Cerebellar nuclear complex (tissue), 1 donor: ENCODE measurements at places on chromosomes 16 and 17.

DNA sequence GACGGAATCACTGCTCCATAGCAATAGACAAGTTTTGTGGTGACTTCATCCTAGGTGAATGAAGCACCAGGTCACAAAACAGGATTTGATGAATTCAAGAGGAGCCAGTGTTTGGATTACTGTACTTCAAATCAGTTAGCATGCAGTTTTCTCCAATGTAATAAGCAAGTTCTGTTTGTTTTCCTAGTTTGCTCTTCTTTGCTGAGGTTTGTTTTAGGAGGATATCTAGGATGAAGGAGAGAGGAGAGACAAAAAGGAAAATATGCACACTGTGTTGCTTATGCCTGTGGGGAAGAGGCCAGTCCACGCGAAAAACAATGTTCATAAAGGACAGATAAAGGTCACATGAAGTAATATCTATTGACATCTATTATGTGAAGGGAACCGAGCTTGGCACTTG, 9.0 kb downstream of the KRT37 start:
- DNase-seq, result no peak

- DNase-seq, result no peak
Observed at GRCh38 chr16:4176906-4177417, 60.7 kb upstream of the ADCY9 start.

DNA sequence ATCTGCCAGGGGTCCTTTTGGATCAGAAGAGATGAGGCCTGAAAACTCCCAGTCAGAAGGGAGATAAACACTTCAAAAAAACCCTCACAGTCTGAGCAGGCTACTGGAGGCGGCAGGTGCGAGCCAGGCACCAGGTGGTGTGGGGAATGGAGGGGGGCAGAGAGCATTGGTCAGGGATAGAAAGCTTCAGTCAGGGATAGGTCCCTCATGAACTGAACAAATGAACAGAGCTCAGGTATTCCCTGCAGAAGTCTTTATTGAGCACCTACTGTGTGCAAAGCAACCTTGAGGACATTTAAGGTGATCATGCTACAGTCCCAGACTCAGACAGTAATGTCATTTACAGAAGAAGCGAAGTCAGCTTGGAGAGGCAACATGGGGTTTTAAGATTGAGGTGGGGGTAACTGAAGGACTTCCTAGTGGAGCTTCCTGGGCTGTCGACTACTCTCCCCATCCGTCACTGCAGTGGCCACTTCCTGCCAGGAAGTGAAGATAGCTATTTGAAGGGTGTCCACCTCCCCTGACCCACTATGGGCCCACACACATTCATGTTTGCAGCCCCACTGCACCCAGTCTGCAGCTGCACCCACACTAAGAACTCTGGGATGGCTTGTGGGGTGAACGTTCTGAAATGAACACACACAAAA, 3.2 kb downstream of the KIFC3 start:
- DNase-seq, result no peak

DNA sequence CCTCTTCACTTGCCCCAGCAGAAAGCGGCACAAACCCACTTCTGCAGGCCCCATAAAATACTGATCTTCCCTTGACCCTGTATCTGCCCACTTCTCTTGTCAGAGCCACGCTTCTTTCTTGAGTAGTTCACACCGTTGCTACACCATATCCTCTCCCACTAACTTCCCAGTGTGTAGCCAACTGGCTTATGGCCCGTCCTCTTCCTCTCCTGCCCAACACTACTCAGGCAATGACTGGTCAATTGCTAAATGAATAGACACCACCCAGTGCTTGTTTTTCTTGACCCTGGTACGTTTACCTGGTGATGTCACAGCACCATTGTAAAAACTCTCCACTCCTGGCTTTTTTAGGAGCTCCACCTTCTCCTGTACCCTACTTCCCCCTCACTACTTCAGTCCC, 86.9 kb downstream of the NDEL1 start:
- no peak for DNase-seq

DNA sequence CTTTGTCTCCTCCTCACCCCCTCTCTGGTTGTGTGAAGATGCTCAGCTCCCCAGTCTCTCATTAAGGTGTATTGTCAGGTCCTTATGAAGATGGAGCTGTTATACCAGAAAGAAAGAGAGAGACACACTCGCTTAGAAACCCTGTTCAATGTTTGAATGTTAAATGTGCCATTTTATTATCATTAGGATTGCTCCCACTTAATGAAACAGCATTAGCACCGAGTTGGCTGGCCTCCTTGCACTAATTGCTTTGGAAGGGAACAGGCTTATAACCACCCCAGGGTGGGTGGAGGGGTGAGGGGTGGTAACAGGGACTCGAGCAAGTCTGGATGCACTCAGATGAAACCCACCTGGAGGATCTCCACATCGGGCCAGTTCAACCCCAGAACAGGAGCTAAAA, 14.4 kb downstream of the PIPOX start:
- DNase-seq, result no peak

DNA sequence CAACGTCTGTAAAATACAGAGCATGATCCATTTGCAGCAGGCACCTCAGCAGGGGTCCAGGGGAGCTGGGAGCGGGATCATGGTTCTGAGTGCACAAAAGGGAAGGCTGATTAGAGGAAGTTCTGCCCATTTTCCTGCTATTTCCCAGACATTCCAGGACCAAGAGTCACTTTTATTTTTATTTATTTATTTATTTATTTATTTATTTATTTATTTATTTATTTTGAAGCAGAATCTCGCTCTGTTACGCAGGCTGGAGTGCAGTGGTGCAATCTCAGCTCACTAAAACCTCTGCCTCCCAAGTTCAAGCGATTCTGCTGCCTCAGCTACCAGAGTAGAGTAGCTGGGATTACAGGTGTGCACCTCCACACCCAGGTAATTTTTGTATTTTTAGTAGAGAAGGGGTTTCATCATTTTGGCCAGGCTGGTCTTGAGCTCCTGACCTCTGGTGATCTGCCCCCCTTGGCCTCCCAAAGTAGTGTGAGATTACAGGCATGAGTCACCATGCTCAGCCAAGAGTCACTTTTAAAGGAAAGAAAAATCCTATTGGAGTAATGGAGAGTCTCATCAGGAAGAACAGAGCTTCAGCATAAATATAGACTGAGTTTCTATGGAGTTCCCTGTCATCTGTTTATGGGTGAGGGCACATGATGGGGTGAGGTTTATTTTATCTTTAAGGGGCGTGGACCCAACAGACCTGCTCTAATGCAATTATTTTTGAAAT, 355.2 kb downstream of the HAPSTR1 start:
- no peak for DNase-seq

- DNase-seq, result no peak
Observed at GRCh38 chr17:83103200-83103942, 24.0 kb downstream of the METRNL start.

DNA sequence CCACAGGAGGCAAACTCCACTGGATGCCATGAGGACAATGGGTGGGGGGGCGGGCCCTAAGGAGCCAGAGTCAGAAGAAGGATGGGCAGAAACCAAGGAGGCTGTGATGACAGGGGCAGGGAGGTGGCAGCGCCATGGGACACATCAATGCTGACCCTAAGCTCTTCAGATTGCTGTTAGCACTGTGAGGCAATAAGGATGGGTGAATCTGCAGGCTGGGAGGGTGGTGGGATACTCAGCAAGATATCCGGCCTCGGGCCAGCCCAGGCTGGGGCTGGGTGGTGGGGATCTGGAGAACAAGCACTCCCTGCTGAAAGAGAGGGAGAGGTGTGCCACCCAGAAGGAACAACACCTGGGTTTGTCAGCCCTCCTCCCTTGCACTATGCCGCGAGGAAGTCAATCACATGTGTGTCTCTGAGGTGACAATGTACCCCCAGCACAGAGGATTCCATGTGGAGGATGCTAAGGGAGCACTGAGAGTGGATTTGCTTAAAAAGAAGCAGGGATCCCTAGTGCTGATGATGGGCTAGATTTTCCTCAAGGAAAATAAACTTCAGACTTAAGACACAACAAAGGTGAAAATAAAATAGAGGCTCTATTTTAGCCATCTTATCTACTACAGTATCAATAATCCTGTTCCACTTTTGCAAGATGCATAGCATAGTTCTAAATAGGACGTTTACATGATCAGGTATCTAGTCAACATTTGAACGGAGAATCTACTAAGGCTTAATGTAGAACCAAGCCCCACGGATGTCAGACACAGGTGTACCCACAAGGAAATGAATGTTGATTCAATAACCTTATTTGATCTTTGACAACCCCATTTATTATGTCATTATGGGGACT, 22.6 kb downstream of the SMPD3 start:
- no peak for DNase-seq

- no peak for DNase-seq
Observed at GRCh38 chr17:32909787-32910369, 18.1 kb upstream of the TMEM98 start.

DNA sequence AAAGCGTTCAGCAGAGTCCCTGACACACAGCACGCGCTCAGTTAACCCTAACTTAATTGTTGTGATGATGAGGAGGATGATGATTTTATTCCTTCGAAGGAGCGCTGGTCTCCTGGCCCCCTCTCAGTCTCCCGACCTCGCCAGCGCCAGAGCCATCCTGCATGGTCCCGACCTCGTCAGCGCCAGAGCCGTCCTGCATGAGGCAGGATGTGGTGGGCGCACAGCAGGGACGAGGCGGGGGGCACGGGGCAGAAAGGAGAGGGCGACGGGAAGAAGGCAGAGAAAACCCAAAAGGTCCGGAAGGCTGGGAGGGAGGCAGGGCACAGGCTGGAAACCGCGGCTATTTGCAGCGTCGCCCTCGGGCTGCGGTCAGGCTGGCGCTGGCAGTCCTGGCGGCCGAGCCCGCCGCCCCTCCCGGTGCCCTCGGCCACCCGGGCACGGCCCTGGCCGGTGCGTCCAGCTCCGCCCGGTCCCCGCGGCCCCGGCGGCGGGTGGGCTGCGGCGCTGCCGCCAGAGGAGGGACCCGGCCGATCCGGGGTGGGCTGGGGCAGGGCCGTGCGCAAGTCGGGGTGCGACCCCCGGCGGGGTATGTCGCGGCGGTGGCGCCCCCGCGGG, 3.0 kb upstream of the TAC4 start:
- DNase-seq, result no peak

GRCh38 chr17:48613862-48614694, 1.0 kb downstream of the HOXB8 start:
- DNase-seq, result no peak

DNA sequence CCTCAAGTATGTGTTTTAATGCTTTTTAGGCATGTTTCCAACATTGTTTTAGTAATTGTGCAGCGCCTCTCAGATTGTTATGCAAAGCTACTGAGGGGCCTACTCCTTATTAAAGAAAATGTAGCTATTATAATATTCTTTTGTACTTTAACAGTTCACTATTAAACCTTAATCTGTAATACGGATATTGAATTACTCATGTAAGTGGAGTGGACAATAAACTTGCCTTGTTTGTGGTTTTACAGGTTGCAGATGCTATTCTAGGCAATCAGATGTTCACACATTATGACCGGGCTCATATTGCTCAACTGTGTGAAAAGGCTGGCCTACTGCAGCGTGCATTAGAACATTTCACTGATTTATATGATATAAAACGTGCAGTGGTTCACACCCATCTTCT, 41.0 kb downstream of the PTRH2 start:
- DNase-seq, result no peak

DNA sequence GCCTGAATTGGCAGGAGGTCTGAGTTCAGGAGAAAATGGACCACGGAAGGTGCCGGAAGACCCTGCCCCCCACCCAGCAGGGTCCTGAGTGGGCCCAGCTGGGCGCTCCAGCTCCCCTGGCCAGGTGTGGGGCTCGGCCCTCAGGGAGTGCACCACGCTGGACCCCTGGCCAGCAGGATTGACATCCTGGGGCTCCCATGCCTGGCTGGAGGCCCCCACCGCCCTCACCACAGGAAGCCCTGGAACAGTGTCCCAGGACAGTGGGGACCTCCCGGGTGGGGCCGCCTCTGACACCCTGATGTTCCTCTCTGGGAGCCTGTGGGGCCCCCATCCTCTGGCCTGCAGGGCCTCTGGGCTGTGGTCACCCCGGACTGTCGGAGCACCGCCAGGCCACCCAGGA, 28.1 kb upstream of the CACNA1H start:
- no peak for DNase-seq

GRCh38 chr16:16080465-16081065, 131.1 kb downstream of the ABCC1 start:
- DNase-seq, result no peak

DNA sequence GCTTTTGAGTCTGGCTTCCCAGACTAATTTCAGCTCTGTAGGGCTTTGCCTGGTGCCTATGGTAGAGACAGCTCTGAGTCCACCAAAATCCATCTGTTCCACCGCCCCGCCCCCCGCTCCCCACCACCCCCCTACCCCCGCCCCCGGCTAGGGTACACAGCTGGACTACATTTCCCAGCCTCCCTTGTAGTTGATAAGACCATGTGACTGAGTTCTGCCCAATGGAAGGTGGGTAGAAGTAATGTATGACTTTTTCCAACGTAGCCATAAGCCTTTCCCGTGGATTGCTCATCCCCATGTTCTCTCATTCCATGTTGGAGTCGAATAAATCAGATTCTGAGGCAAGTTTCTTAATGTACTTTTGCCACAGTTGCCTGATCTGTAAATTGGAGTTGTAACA, 786.7 kb upstream of the EEF2KMT start:
- no peak for DNase-seq

DNA sequence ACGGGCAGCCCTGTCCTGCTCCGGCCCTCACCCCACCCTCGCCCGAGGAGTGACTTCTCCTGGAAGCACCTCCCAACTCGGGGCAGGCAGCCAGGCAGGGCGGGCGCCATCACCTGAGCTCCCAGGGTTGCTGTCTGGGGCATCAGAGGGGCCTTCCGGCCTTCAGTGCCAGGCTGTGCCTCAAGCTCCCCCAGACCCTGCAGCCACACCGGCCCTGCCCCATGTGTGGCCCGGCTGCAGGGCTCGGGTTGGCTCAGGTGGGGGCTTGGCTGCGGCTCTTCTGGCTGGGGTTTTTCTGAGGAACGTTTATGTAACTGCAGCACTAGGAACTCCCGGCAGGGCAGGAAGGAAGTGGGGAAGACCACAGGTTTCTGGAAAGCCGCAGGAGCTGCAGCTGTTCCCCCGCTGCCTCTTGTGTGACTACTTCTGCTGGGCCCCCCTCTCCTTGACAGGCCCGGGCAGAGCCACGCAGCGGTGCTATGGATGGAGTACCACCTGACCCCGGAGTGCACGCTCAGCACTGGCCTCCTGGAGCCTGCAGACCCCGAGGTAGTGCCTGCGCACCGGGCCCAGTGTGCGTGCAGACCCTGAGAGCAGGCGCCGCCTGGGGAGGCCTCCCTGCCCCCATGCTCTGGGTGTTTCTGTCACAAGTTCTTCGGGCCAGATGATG, 45.6 kb downstream of the PRMT7 start:
- no peak for DNase-seq
